ENCODE measurements at places on chromosomes 4 and X. TPM values are rescaled to one million over a fixed set of nuclear protein-coding genes. Genes with fewer than 3 reads are reported as not detected.

CFAP47 gene
- 0.64 TPM for total RNA-seq

GC gene
- 1.9 TPM for total RNA-seq

DNA sequence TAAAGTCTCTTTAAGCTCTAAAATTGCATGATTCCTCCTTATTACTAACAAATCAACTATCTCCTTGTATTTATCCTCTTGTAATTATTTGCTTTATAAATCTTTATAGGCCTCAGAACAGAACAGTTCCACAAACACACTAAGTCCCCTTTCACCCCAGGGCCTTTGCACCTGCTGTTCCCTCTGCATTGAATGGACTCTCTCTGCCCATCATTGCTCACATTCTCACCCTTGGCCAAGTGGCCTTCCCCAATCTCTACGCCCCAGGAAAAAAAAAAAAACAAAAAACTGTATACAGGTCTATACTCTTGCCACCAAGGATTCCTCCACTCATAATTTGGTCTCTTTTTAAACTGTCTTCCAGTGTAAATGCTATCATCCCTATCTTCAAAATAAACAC is 53.7 kb downstream of the TEC start:
- no peak for ATAC-seq

PLRG1 gene
- total RNA-seq, result 88.7 TPM
